ENCODE measurements at places on chromosomes 5 and 9.

DNA sequence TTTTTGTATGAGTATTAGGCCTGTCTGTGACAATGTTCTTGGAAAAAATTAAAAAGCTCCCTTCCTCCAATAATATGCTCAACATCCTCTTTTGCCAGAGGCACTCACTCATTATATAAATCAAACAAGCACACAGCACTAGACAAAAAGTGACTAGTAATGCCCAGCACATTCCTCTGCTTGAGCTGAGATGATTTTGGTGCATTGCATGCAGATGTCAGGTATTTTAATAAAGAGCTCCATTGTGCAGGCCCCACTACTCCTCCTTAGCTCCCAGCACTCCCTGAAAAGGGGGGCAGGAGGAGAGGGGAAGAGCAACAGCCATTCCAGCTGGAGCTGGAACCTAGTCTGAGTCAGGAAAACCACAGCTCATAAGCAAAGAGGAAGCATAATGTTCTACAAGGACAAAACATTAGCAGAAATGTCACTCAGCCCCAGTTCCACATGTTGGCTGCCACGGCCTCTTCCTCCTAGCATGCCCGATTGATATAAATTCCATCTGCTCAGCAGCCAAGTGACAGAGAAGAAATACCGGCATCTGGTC, 348.5 kb downstream of the BNC2 start:
- no peak for DNase-seq

- no peak for DNase-seq
These were observed 49.8 kb downstream of the NR6A1 start for GRCh38 chr9:124721109-124721906.

DNA sequence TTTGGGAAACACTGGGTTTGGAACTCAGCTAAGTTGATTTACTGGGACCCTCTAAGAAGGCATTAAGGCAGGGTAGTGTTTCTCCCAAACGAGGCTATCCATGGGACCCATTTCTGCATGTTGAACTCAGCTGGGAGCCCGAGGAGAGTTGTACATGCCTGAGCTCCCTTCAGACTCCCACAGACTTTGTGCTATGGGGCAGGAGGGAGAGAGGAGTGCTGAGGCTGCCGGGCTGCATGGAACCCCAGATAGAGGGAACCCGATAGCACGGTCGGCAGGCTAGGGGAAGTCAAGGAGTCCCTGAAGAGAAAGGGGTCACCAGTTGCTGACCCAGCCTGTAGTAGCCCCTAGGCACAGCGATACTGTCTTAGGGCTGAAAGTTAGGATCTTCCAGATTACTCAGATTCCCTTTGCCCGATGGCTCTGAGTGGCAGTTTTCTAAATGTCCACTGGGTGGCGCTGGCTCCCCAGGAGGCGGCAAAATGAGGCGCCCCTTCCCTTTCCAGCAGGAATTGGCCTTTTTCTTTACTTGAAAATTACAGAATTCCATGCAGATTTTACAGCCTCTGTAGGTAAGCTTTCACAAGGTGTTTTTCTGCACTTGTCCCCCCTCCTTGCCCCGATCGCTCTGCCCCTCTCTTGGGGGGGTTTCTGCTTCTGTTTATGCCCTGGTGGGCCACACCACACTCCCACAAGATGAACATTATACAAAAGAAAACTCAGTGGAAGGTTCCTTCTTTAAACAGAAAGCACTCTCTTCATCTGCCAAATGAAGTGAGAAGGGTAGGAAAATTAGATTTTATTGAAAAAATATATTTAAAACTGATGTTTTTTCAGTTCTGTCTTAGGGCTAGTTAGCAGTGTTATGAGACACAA, 17.8 kb downstream of the NANS start:
- peak; percentile 56 for DNase-seq

GRCh38 chr5:10503321-10503720, 60.5 kb upstream of the ANKRD33B start:
- DNase-seq = no peak

DNA sequence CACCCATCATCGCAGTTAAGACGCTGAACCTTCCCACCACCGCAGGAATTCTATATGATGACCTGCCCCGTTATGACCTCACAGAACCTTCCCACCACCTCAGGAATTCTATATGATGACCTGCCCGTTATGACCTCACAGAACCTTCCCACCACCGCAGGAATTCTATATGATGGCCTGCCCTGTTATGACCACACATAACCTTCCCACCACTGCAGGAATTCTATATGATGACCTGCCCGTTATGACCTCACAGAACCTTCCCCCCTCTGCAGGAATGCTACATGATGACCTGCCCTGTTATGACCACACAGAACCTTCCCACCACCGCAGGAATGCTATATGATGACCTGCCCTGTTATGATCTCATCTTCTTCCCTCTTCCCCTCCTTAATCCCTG, 64.3 kb downstream of the IRX1 start:
- DNase-seq = no peak

- no peak for DNase-seq
These were observed 82.4 kb upstream of the MIER3 start for GRCh38 chr5:57034201-57034916.

DNA sequence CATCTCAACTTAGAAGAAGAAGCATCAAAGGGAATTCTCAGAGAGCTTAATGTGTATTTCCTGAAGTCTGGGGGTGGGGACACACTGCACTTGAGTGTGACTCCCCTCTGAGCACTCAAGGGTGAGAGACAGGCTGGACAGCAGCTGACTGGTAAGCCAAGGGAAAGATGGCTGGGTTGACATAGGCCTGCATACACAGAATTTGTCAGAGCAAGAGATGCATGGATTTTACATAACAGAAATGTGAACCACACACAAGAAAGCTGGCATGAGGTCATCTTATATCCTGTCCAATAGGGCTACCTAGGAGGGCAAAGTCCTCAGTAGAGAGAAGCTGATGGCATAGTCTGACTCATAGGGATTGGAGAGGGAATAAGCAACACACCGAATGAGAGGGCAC, 114.3 kb upstream of the EPB41L4A start:
- no peak for DNase-seq

GRCh38 chr9:24572406-24572805, 26.7 kb upstream of the IZUMO3 start:
- no peak for DNase-seq

GRCh38 chr5:132265336-132266030, 8.0 kb downstream of the PDLIM4 start:
- no peak for DNase-seq

DNA sequence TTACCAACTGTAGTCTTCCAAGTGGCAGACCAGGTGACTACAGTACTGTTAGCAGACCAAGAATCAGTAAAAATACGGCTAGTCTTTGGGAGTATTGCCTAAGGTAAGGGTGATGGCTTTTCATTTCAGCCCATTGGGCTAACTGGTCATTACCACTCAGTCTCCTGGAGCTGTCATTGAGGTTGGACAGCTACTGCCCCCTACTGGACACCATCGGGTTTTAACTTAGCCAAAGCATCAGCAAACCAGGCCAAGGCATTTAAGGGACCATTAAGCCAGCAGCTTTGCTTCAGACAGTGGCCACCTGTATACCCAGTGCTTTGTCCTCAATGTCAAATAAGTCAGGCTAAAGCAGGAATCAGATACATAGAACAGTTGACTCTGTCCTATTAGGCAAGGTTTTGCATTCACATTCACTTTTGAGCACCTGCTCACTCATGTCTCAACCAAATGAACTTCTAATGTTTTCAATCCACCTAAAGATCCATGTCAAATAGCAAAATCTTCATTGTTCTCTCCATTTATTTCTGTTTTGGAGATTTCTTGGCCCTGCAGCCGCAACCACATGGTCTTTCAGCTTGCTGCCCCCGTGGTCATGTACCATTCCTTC, 117.2 kb downstream of the INVS start:
- DNase-seq = peak; percentile 26

DNA sequence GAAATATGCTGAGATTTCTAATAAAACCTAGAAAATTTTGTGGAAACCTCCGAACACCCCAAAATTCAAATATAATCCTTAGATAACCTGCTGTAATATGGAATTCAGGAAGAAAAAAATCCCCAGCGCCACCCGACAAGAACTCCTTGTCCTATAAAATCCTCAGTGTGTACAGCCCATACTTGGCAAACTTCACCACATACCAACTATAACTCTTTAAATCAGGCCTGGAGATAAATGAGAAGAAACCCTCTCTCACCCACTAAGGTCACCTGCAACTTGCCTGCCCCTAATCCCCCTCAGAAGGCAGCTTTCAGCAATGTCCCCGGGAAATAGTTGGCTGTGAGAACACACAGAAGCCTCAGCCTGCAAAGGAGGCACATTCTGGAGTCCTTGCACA, 90.5 kb downstream of the SH3TC2 start:
- DNase-seq = no peak

- no peak for DNase-seq
These were observed 230.5 kb downstream of the ESM1 start for GRCh38 chr5:54754878-54755277.

DNA sequence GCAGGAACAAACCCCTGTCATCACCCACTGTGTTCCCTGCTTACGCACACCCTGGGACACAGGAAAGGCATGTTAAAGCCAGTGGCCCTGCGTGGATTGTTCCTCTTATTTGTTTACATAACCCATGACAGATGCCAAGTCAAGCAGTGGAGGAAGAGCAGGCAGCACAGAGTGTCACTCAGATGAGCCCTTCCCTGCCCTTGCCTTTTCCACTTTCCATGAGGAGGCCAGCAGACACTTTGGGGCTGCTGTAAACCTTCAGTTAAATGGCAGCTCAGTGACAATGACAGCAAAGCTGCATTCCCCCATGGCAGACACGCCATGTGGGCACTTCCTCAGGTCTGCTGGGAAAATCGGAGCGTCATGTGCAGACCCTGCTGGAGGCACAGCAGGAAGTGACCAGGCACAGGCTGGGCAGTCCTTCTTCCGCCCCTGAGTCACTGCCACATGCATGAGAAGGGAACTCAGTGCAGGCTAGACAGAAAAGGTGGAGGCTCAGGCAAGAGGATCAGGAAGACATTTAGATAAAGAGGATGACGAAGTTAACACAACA, 216.8 kb upstream of the PIK3R1 start:
- DNase-seq = no peak

- no peak for DNase-seq
These were observed 599.3 kb upstream of the SGCD start for GRCh38 chr5:155727512-155728145.

DNA sequence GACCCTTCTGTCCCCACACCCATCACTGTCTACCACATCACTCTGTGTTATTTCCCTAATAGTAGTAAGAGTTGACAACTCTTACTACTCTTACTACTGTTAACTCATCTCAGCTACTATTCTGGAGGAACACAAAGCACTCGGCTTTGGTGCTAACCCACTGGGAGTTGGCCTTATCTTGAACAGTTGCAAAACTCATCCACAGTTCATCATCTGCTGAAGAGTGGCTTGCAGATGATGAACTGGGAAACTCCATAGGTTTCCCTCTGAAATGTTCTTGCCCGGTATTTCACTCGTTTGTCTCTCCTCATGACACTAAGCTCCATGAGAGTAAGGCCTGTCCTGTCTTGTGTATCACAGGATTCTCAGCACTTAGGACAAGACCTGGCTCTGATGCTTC, 221.4 kb downstream of the NR3C1 start:
- no peak for DNase-seq

DNA sequence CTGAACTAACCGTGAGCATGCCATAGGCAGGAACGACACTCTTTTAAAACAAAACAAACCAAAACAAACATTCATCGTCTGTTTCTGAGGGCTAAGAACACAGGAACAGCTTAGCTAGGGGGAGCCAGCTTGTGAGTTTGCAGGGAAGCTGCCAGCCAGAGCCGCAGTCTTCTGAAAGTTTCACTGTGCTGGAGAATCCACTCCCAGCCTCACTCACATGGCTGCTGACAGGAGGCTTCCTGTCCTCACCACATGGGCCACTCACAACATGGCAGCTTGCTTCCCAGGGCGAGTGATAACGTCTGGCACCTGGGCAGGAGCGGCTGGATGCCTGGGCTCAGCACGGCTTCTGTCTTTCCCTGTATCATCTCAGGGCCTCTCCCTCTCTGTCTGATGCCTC, 275.2 kb downstream of the MSX2 start:
- DNase-seq = no peak

GRCh38 chr9:36485647-36486328, 85.7 kb upstream of the RNF38 start:
- no peak for DNase-seq

- DNase-seq = no peak
These were observed 41.9 kb upstream of the CFAP157 start for GRCh38 chr9:127664678-127665507.

DNA sequence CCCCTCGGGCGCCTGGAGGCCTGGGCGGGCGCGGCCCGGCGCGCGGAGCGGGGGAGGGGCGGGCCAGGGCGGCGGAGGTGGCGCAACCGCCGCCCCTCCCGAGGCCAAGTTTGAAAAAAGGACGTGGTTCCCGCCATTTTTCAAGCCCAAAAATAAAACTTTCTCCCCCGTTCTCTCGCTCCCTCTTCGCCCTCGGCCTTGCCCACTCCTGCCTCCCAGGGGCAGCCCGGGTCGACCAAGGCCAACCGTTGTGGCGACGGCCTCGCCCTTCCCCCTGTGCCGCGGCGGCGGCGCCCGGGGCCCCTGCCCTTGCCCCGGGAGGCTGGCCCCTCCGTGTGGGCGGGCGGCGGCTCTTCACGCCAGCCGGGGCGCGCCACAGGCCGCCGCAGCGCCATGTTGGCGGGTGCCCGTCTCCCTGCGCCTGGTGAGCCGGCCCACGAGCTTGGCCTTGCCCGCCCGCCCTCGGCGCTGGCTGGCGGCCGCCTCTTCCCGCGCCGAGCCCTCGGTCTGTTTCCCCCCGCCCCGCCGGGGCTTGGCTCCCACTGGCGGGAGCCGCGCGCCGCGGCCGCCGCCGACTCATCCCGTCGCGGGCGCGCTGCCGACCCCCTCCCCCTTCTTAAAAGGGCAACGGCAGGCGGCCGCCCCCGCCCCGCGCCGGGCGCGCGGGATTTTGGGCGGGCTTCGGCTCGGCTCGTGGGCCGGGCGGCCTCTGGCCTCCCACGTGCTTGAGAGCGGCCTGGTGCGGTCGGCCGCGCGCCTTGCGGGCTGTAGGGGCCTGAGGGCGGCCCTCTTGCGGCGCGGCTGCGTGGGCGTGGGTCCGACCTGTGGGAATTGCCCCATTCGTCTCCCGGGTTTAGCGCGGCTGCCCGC, 1.3 kb downstream of the ANP32B start:
- peak; percentile 85 for DNase-seq

- no peak for DNase-seq
These were observed 246.6 kb downstream of the ARL15 start for GRCh38 chr5:54063817-54064216.

DNA sequence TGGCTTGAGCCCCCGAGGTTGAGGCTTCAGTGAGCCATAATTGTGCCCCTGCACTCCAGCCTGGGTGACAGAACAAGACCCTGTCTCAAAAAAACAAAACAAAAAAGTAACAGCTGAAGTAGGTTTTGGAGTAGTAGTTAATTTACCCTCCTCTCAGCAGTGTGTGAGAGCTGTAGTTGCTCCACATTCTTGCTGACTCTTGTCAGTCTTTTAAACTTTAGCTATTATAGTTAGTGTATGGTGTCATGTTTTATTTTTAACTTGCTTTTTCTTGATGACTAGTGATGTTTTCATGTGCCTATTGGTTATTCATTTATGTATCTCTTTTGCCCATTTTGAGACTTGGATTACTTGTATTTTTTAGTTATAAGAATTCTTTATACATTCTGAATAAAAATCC, 52.9 kb upstream of the DHFR start:
- no peak for DNase-seq

GRCh38 chr5:99105216-99105615, 176.4 kb upstream of the CHD1 start:
- DNase-seq = no peak
